ENCODE measurements at places on chromosomes 11 and 22. TPM values are rescaled to one million over a fixed set of nuclear protein-coding genes. Genes with fewer than 3 reads are reported as not detected.
A peak's percentile ranks its signal among the peaks of the same experiment; 100 is the strongest.

GRCh38 chr11:32935462-32936029, 42.9 kb downstream of the QSER1 start:
- DNase-seq = no peak

- peak; percentile 82 for DNase-seq
Measured at GRCh38 chr11:70627219-70627618, 228.9 kb downstream of the CTTN start.

GRCh38 chr11:68855205-68855981, 13.7 kb upstream of the CPT1A start:
- peak; percentile 86 for DNase-seq

MALAT1 gene
- 10,779 TPM for total RNA-seq

MMP13 gene
- total RNA-seq = not detected

All from mucosa of descending colon (tissue), 3 donors.